ENCODE measurements at places on chromosomes 1 and 21.

GRCh38 chr1:225812488-225813213 is 2.7 kb downstream of the EPHX1 start:
- no peak for DNase-seq

- DNase-seq: no peak
Observed at GRCh38 chr1:230827801-230828200, 40.5 kb downstream of the C1orf198 start.

GRCh38 chr1:228964178-228965089 is 229.2 kb downstream of the RHOU start:
- no peak for DNase-seq

- DNase-seq: no peak
Observed at GRCh38 chr1:230622151-230622550, 20.1 kb upstream of the COG2 start.

GRCh38 chr1:81578867-81579266 is 221.9 kb upstream of the ADGRL2 start:
- DNase-seq: no peak

DNA sequence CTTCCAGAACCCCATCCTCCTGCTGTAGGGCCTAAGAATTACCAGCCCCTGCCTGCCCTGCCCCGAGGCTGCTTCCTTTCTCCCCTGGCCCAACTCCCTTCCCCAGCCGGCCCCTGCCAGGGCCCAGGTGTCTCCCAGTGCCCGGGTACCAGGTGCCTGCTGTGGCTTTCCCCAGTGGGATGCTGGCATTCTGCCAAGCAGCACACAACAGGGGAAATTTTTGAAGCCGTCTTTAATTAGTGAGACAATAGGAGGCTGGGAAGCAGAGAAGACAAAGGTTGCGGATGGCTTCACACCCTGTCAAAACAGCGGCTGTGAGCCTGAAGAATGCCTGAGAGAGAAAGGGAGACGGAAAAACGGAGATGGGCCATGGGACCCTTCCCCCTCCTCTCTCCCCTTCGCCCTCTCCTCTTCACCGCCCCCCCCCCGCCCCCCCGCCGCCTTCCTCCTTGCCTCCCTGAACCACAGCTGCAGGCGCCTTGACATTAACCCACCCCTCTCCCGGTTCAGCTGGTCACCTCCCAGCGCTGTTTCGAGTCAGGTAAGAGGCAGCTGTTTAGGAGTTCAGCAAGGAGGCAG is 33.6 kb downstream of the LRRN2 start:
- no peak for DNase-seq

DNA sequence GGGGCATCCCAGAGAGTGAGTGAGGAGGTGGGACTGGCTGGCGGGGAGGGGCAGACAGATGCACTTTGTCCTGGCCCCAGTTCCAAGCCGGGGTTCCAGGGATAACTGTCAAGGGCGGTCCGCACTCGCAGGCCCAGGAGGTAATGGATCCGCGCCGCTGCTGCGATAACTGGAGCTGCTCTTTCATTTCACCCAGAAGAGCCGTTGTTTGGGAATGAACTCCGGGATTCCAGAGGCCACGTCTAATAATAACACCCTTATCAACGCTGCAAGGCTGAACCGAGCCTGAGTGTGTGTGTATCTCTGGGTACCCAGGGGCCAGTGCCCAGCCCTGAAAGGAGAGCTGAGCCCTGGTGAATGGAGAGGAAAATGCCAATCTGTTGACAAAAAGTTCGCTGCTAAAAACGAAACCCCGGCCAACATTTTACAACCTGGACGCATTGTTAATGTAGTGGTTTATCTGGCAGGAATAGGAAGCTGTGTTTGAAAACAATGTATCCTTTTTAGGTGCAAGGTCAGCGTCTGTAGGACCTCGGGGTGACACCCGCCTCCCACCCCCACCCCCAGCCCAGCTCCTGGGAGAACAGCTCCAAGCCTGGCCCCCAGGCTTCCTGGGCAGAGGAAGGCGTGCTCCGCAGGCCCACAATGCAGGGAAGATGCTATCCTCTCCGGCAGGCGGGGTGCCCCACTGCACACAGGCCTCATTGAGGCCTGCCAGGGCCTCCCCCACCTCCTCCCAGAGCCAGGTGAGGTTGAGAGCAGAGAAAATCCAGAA is 119.7 kb downstream of the PROX1 start:
- DNase-seq: no peak

- no peak for DNase-seq
Observed at GRCh38 chr1:178953538-178954324, 72.0 kb upstream of the FAM20B start.

GRCh38 chr1:104780470-104781078 is 1030.9 kb downstream of the AMY1C start:
- DNase-seq: no peak

- DNase-seq: no peak
Observed at GRCh38 chr1:166432655-166433054, 265.9 kb upstream of the FAM78B start.

GRCh38 chr1:53967409-53968124 is 21.4 kb downstream of the LRRC42 start:
- DNase-seq: no peak

GRCh38 chr1:172906778-172907592 is 143.8 kb downstream of the TNFSF18 start:
- DNase-seq: no peak

DNA sequence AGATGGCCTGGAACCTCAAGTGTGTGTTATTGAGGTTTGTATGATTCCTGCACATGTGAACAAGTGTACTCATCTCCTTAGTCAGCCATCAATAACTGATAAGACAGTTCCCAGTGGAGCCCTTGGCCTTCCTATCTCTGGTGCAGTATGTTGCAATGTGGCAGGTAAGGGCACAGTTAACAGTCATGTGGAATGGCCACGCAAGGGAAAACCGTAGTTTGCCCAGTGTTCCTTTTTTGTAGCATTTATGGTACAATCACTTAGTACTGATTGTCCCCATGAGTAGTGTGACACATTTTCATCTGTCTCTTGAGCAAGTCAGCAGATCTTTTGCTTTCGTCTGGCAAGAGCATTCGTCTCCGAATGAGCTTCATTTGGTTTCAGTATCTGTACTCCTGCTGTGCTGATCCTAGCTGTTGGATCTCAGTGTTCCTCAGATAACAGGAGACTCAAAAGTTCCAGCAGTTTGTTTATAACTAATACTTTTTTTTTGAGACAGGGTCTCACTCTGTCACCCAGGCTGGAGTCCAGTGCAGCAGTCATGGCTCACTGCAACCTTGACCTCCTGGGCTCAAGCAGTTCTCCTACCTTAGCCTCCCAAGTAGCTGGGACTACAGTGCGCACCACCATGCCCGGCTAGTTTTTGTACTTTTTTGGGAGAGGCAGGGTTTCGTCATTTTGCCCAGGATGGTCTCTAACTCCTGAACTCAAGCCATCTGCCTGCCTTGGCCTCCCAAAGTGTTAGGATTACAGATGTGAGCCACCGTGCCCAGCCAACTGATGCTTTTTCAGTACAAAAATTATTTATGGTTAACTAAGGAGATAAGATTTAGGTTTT is 8.2 kb downstream of the CTPS1 start:
- DNase-seq: no peak

- no peak for DNase-seq
Observed at GRCh38 chr1:30524840-30525617, 198.4 kb downstream of the MATN1 start.

- DNase-seq: no peak
Observed at GRCh38 chr1:29960156-29960755, 723.9 kb downstream of the PTPRU start.

DNA sequence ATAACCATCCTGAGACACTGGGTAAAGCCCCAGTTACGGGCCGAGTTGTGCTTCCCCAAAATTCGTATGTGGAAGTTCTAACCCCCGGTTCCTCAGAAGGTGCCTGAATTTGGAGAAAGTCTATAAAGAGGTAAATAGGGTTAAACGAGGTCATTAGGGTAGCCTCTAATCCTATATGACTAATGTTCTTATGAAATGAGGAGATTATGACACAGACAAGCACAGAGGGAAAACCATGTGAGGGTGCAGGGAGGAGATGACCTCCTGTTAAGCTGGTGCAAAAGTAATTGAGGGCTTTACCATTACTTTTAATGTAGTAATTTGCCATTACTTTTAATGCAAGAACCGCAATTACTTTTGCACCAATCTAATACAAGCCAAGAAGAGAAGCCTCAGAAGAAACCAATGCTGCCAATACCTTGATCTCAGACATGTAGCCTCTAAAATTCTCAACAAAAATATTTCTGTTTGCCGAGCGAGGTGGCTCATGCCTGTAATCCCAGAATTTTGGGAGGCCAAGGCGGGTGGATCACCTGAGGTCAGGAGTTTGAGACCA is 260.8 kb downstream of the GPATCH2 start:
- DNase-seq: no peak

DNA sequence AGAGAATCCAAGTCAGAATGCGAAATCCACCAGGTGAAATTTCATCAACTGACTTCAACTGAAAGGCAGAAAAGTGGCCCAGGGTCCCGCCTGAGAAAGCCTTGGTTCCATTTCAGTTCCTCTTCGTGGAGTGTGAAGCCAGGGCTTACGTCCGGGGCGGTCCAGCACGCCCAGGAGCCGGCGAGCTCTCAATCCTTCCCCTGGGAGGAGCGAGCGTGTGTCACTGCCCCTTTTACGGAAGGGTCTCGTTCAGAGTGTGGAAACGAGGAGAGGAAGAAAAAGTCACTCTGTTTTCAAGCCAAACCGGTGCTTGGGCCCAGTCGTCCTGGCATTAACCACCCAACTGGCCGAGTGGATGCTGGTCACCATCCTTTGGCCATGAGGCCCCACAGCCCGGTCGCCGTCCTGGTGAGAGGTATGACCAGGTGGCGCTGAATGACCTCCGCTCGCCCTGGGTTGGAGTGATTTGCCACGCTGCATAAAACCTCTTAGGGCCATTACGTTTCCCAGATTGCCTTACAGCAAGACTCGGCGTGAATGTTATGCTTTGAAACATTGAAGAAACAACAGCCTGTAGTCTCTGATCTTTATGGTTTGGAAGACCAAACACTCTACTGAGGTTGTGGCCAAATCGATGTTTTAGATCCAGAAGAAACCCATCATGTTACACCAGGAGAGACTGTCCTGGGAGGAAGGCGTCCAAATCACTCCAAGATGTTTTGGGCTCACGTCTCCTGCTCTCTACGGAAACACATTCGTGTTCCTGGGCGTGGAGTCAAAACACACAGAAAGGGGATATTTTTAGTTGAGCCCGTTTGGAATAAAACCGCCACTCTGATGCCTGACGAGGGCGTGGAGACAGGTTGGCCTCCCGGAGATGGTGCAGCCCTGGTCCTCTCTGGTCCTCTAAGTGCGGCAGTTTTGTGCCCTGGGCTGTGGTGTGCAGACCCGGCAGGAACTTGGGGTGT is 93.6 kb upstream of the ACTRT2 start:
- DNase-seq: no peak

DNA sequence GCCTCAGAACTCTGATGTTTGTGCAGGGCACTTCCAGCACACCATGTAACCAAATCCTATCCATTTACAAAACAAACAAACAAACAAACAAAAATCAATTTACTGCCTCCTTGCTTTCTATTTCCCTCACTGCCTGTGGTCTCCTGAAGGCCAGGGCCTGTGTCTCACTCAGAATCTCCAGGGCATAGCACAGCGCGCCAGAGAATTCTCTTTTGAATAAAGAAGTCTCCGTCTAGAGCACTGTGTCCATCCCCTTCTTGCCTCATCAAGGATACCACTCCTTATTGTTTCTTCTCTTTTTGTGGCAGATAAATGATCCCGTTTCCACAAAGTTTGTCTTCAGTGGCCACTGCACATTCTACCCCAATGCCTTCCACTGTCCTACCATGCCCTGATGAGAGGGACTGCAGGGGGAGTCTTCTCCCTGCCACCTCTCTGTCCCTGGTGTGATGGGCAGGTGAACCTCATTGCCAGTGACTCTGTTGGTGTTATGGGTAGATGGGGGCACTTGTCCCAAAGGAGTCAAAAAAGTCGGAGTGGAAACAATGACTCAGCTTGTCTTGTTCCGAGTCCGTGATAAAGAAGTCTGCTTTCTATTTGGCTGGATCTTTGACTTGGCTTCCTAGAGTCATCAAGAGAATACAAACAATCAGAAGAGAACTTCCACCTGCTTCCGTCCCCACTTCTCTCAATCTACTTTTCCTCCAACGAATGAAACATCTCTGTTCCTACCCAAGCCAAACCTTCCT is 30.0 kb downstream of the XCL2 start:
- DNase-seq: peak; percentile 30

- no peak for DNase-seq
Observed at GRCh38 chr21:45788198-45788597, 144.7 kb downstream of the PCBP3 start.

DNA sequence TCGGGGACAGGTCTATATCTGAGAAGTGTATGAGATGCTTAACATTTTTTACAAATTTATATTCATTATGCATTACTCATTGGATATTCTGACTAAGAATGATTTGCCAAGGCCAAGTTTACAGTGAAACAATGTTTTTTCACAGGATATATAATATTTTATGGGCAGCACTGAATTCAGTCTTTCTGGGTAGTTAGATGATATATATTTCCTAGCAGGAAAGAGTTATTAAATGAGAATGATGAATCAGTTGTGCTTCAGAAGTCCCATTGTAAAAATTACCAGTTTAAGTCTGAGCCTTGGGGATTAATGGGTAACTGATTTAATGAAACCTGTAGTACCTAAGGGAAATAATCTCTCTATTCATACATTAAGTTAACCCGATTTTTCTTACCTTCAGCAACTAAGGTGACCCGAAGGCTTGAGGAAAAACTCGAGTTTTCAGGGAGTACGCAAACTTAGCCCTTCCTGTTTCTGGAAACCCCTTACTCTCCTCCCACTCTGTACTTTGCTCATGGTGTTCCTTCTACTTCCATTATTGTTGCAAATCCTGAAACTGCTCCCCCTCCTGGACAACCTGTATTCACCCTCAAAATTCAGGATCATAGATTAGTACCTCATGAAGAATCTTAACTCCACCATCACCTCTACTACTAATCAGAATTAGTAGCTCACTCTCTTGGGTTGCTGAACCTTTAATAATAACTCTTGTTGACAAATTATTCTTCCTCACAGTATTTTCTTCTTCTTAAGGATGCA is 135.1 kb downstream of the AK5 start:
- DNase-seq: no peak

- DNase-seq: no peak
Observed at GRCh38 chr1:9302745-9303524, 10.2 kb downstream of the SPSB1 start.
